CD4-positive, alpha-beta T cell treated with Interleukin-6 at 100 ng/mL for 8 hours (primary cell): ENCODE measurements at places on chromosomes 11 and 22.
A peak's percentile ranks its signal among the peaks of the same experiment; 100 is the strongest.

DNA sequence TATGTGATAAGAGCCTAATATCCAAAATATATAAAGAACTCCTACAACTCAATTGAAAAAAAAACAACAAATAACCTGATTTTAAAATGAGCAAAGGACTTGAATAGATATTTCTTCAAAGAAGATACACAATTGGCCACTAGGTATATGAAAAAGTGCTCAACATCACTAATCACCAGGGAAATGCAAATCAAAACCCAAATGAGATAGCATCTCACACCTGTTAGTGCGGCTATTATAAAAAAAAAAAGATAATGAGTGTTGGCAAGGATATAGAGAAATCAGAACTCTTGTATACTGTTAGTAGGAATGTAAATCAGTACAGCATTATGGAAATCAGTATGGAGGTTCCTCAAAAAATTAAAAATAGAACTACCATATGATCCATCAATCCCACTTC is 5.9 kb upstream of the SIK2 start:
- DNase-seq: no peak

- no peak for DNase-seq
These were observed 1073.3 kb upstream of the RAG2 start for GRCh38 chr11:37671321-37671720.

DNA sequence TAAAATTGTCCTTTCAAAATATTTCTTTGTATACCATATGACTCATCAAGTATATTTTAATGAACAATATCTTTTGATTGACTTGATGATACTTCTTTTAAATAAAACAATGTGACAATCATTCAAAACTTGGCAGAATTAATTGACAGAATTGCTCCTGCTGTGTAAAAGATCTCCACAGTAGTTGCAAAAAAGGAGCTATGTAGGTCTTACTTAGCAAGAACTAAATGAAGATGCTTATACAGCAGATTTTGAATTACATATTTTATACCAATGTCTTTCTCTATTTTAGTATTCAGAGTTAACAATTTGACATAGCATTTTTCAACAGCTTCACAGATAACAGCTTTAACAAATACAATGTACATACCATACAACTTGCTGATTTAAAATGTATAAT is 144.9 kb downstream of the DYNC2H1 start:
- no peak for DNase-seq

GRCh38 chr11:67276781-67277230 is 10.5 kb downstream of the GRK2 start:
- DNase-seq: peak; percentile 36

- DNase-seq: no peak
These were observed 28.7 kb downstream of the MPPED1 start for GRCh38 chr22:43440556-43440955.

- no peak for DNase-seq
These were observed 39.1 kb upstream of the SPTBN2 start for GRCh38 chr11:66768088-66768521.

DNA sequence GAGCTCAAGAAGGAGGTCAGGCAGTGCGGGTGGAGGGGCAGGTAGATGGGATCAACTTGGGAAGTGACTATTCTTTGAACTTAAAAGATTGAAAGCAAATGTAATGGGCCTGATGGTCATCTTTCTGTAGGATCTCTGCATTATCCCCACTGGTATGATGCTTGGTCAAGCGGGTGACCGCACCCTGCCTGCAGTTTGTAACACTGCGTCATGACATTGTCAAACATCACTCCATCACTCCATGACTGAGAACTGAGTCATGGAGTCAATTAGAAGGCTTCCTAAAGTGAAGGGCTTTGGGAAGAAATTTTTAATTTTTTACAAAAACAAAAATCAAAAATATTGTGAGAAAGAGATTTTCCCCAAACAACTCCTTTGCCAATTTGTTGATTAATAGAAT is 62.4 kb upstream of the BMAL1 start:
- no peak for DNase-seq

DNA sequence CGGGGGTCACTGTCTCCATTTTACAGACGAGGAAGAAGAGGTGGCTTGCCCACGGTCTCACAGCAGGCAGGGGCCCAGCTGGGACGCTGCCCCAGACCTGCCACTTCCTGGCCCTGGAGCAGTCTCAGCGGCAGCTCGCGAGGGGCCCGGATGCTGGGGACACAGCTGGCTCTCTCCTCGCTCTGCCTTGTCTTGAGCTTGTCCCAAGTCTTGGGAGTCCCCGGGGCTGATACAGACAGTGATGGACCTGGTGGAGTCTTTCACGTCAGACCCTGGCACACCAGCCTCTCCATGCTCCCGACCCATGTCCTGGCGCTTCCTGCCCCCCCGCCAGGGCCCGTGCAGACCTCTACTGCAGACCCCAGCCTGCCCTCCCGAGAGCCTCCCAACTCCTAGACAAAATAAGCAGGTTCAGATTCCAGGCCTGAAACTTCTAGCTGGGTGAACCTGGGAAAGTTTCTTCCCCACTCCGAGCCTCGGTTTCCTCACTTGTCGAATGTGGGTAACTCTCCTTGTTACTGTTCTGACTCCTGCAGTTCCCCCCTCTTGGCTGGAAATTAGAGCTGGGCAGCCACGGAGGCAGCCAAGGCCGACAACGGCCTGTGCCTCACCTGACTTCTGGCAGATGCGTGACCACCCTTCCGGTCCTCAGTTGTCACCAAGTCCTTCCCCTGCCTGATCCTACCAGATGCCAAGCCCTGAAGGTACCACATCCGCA is 145.4 kb downstream of the CACNA1I start:
- DNase-seq: no peak

DNA sequence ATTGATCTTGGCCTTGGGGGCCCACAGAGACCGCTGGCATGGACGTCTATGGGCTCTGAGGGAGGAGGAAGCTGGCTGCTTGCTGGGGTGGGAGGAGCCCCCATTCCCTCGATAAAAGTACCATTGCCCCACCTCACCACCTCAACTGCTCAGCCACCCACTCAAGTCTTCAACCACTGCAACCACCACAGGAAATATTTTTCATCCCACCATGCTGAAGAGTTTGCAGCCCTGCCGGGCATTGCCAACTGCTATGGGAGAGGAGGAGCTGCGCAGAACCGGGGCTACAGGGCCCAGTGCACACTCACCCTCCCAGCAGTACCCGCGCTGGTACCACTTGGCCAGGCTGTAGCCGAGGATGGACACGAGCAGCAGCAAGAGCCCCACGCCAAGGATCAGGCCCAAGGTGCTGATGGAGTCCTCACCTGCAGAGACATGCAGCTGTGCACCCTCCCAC is 29.2 kb downstream of the IL10RA start:
- DNase-seq: no peak

DNA sequence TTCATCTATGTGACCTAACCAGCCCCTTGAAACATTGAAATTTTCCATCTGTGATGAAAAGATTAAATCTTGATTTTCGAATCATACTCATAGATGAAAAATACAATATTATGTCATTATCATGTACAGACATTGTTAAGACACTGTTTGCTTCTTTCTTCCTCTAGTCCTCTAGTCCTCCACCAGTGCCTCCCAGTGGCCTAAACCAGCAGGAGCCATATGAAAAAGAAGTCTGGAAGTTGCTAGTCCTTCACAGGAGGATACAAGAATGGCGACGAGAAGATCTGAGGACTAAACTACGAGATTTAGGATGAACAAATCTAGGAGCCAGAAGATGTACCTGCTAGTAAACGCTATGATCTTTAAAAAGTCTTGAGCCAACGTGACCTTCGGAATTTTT is 134.1 kb downstream of the SLC17A6 start:
- no peak for DNase-seq

DNA sequence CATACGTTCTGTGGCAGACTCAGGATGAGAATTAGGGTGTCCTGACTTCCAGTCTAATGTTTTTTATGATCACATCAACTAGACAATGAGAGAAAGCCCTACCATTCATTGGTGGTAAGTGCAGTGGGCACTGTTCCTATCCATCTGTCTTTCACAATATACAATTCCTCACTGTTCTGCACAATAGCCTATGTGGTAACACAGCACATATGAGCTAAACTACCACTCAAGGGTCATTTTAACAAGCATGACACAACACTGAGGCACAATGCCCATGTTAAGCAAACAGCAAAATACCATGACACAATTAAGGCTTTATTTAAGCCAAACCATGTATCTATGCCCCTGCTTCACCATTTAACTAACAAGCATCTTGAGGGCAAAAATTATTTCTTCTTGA is 52.3 kb downstream of the SIK3 start:
- DNase-seq: no peak

- DNase-seq: no peak
These were observed 36.5 kb downstream of the APOL1 start for GRCh38 chr22:36289406-36289870.

DNA sequence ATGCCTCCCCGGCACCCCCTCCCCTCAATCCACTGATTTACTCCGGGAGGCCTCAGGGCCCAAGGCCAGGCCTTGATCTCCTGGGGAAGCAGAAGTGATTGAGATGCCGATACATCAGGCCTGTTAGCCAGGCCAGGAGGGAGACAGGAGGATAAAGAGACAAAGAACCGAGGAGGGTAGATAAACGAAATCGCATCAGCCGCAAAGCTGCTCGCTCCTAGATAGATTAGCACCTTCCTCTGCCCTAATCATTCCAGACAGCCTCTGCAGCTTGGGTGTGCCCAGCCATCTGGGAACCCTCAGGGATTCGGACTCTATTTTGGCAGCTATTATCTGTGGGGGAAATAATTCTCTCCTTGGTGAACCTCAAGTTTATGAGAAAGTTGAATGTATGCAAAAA is 121.2 kb downstream of the ABTB2 start:
- no peak for DNase-seq

DNA sequence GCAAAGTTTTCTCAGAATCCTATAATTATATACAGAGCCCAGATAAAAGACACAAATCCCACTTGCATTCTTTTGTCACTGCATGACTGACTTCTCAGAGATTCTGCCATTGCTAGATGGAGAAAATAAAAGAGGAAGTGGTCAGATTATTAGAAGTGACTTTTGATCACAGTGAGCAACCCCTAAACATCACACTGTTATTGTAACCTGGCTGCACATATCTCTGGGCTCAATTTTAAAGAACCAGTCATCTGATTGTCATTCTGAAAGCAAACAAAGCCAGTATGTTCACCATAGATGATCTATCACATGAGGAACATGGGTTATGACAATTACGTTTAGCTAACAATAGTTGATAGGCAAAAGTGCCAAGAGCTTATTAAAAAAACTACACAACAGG is 47.8 kb downstream of the COPB1 start:
- DNase-seq: no peak

- DNase-seq: no peak
These were observed 16.7 kb downstream of the TMEM218 start for GRCh38 chr11:125094731-125095130.

DNA sequence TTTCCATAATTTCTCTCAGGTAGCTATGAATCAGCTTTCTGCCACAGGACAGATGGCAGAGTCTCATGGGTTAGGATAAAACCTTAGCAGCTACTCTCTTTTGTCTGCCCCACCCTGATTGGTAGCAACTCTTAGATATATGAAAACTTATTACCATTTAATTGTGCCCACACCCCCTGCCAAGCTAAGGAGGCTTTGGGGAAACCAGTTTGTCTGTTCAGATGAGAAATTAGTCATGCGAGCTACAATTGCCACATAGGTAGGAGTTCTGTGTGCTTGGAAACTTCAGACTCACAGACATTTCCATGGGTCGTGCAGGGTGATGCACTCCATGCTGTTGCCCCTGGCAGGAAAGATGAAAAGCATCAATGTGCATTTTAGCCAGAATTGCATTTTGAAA is 39.9 kb downstream of the CD44 start:
- DNase-seq: no peak

GRCh38 chr11:60912851-60913528 is 968 bp upstream of the TMEM109 start:
- DNase-seq: no peak

DNA sequence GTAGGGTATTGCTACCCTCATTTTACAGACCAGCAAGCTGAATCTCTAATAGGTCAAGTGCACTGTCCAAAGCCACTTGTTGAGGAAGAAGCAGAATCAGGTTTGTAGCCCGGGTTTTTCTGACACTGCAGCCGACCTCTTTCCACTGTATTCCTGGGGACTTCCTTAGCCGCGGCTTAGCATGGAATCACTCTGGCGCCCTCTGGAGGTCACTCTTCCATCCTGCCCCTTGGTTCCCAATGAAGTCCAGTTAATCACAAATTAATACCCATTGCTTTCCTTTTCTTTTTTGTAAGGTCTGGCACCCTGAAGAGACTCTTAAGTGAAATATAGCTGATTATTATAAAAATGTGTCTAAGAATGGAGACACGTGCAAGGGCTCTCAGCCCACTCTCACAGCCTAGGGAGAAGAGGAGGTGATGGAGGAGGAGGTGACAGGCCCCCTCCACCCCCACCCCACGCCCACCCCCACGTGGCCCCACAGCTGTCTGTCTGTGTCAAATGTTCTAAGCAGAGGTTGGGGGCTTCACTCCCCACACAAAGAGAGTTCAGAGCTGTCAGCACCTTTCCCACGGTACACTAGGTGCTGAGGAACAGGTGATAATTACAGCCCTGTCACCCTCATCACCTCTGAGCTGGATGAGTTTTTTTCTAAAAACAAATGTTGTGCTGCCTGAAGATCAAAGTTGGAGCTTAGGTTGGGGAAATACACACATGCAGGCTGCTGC is 57.7 kb upstream of the DRD2 start:
- peak; percentile 21 for DNase-seq

GRCh38 chr11:102347462-102348370 is 702 bp downstream of the BIRC2 start:
- DNase-seq: peak; percentile 29

DNA sequence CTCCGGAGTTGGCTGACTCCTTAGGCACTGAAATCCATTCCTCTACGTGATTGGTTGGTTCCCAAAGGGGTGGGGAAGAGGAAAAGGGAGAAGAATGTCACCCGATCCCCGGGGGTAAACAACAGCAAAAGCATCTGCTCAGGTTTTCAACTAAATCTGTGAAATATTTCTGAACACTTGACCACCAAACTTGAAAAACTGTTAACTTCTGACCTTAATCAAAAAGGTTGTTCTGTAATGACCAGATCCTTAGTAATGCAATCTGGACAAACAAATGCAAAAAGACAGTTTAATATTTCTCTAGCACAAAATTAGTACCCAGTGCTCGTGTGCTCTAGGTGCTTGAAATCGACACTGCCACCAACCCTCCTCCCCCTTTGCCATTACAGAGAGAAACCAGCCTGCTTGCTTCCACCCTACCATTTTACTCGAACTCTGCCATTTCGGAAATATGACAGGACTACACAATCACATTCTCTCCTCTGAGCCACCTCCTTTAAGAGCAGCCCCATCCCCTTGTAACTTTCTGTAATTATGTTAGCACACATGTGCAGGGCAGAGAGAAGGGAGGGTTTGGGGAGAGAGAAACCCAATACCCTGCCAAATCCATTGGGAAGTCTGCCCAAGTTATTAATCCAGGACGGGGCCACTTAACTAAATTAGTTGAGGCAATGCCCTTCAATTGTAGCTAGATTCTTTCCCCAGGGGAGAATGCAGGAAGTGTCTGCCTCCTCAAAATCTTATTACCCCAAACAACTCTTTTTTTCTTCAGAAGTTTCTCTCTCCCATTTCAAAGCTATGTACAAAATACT is 113.8 kb downstream of the RBFOX2 start:
- DNase-seq: no peak

GRCh38 chr11:35088676-35089075 is 50.3 kb upstream of the CD44 start:
- no peak for DNase-seq
